Dermis microvascular lymphatic vessel endothelial cell (primary cell): ENCODE measurements at places on chromosomes 16 and 17.

DNA sequence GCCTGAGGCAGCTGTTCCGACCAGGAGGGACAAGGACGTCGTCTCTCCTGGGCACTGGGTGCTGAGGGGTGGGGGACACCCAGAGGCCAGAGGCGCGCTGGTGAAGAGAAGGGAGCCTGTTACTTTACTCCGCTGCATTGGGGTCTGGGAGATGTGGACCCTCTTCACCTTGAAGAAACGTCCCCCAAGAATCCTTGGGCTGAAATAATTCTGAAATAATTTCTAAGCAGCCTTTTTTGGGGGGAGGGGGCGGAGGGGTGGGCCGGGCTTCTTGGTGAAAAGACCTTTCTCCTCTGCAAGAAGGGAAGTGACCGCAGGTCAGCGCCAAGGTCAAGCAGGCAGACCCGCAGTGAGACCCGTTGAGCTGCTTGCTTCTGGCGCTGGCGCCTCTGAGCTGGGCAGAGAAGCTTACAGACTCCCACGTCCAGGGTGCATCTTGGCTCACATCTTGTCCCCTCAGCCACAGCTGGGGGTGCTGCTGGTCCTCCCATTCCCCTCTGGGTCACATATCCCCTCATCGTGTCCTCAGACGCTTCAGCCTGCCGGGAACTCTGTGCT, 1.1 kb downstream of the SYT17 start:
- DNase-seq: no peak

GRCh38 chr16:57876210-57876609, 73.9 kb upstream of the KIFC3 start:
- DNase-seq: no peak

DNA sequence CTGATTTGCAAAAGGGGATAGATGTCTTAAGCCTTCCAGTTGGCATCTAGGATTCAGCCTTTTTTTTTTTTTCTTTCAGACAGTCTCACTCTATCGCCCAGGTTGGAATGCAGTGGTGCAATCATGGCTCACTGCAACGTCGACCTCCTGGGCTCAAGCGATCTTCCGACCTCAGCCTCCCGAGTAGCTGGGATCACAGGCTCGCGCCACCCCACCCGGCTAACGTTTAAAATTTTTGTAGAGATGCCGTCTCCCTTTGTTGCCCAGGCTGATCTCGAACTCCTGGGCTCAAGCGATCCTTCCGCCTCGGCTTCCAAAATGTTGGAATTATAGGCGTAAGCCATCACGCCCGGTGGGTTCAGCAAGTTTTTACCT, 571 bp upstream of the CCP110 start:
- no peak for DNase-seq

GRCh38 chr16:31420037-31420436, 8.1 kb downstream of the COX6A2 start:
- no peak for DNase-seq

- peak; percentile 31 for DNase-seq
Observed at GRCh38 chr17:29590411-29591145, 1.1 kb upstream of the GIT1 start.

DNA sequence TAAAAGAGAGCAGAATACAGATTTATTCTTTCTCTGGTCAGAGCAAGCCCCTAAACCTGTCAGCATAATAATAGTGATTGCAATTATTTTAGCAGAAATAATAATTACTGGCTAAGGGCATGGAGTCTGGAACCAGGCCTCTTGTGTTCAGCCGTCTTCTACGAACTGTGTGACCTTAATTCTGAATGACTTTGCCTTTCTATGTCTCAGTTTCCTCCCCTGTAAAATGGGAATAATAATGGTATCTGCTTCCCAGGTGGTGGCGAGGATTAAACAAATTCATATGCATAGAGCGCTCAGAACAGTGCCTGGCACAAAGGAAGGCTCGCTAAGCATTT, 33.4 kb downstream of the RAB11FIP4 start:
- DNase-seq: no peak

GRCh38 chr16:6066652-6067051, 969.1 kb upstream of the EEF2KMT start:
- DNase-seq: no peak

DNA sequence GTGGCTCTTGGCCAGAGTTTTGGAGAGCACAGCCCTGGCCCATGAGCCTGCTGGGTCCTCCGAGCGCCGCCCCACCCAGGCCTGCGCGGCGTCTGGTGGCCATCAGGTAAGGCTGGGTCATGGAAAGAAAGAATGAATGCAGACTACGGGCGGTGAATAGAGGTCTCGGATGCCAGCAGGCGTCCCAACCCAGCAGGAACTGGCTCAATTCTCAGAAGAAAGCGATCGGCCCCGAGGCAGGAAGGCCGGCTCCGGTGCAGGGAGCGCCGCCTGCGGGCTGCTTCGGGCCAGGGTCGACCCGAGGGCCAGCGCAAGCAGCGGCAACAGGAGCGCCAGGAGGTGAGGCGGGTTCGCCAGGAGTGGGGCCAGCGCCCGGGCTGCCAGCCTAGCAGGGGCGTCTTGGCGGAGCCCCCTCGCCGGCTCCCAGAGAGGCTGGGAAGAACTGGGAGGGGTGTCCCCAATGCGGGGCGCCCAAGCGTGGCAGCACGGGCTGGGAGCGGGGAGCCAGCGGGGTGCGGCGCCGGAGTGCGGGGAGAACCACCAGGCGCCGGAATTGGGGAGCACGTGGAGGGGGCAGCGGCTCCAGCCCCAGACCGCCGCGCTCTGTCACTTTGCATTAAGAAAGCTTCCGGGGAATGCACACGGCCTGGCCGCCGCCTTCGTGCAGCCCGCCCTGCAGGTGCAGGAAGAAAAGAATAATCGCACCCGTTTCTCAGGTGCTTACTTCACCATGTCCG, 7.1 kb upstream of the TMC5 start:
- DNase-seq: peak; percentile 7

- no peak for DNase-seq
Observed at GRCh38 chr17:78759969-78760352, 22.1 kb downstream of the CYTH1 start.

GRCh38 chr16:2591476-2592240, 53.8 kb downstream of the PDPK1 start:
- DNase-seq: no peak

DNA sequence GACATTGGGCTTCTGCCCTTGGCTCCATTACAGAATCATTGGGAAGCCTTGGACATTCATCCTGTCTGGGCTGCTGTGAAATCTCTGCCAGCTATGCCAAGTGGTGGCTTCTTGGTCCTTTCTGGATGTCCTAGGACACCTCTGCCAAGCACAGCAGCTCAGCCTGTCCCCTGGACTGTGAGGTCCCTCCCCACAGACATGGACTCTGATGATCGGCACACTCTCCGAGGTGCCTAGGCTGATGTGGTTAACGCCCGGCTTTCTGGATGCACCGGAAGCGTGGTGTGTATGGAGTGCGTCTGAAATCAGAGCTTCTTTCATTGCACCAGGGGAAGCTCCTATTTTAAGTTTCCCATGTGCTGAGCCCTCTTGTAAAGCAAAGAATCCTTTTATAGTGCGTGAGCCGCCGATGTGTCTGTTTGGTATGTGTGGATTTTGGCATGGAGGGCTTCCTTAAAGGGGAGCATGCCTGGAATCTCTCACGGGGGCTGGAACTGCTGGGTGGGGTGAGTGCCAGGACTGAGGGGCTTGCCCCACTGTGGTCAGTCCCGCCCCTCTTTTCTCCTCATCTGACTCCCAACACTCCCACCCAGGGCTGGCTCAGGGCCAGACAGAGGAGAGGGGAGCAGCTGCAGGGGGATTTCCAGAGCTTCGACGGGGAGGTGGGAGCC, 7.0 kb upstream of the ARHGAP23 start:
- no peak for DNase-seq

- no peak for DNase-seq
Observed at GRCh38 chr16:1174477-1175357, 21.8 kb downstream of the CACNA1H start.

DNA sequence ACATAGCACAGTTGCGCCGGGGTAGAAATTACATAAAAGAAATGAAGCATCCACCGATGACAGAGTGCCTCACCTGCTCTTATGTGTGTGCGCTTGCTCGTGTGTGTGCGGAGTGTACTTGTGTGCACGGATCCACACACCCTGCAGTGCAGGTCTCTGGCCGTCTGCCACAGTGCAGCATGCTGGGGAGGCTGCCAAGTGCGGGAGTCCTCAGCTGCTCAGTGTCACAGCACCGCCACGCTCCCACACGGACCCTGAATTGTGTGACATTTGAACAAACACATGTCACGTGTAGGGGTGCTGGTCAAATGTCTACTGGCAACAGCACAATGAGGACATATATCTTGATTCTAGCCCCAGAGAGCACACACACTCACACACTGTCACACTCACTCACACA, 243.0 kb upstream of the MYOCD start:
- DNase-seq: no peak

GRCh38 chr17:31313982-31314781, at the start of gene EVI2B:
EVI2B (minus strand) TSS chr17:31314054; CDS start chr17:31305609, 8,445 bp downstream.
- DNase-seq: peak; percentile 78

DNA sequence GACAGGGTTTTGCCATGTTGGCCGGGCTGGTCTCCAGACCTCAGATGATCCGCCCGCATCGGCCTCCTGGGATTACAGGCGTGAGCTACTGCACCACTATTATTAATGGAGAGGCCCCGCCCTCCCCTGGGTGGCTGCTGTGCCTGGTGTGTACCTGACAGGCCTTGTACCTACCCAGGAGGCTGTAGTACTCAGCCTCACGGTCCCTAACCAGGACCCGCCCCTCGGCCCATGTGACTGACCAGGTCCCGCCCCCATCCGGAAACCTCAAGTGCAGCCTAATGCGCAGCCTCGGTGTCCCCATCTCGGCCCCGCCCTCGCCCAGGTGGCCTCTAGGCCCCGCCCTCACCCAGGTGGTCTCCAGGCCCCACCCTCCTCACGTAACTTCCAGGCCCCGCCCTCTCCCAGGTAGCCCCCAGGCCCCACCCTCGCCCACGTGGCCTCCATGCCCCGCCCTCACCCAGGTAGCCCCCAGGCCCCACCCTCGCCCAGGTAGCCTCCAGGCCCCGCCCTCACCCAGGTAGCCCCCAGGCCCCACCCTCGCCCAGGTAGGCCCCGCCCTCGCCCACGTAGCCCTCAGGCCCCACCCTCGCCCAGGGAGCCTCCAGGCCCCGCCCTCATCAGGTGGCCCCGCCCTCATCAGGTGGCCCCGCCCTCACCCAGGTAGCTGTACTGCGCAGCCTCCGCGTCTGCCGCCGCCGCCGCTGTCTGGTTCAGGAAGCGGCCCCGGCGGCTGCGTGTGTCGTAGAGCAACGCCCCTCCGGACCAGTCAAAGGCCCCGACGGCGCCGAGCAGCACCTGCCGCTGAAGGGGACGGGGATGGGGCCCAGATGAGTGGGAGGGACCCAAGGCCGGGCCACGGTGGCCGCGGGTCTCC, 31.0 kb downstream of the HASPIN start:
- DNase-seq: no peak

DNA sequence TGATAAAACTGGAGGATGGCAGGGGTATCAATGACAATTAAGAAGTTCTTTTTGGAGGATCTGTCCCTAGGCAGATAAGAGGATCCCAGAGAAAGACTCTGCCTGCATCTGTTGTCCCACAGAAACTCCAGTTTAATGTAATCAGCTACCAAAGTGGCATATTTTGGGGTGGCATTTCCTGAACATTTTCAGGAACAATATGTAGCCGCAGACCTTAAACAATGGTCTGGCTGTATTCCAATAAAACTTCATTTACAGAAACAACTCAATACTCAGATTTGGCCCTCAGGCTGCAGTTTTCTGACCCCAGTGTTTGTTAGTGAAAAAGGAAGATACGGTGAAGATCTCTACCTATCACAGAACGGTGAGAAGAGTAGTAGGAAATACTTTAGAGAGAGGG, 46.1 kb downstream of the KCNJ16 start:
- peak; percentile 40 for DNase-seq

- DNase-seq: no peak
Observed at GRCh38 chr17:37772982-37773381, 28.1 kb upstream of the HNF1B start.

DNA sequence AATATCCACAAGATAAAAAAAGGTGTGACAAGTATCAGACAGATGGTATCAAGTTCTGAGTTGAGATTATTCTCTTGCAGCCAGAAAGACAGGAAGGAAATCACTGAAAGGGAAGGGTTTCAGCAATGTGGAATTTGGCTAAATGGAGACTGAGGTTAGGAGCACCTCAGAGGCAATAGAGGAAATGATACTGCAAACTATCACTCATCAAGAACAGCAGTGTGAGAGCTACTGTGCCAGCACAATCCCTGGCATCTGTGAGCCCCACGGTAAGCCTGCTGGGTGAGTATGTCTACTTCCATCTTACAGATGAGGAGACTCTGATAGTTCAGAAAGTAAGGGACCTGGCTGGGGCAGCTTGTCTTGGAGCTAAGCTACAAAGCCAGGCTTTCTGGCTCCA, 162.0 kb downstream of the SALL1 start:
- no peak for DNase-seq

GRCh38 chr16:31179747-31180459, at the start of gene FUS:
FUS (plus strand) TSS chr16:31180139; CDS start chr16:31180215, 76 bp downstream.
- DNase-seq: peak; percentile 82

DNA sequence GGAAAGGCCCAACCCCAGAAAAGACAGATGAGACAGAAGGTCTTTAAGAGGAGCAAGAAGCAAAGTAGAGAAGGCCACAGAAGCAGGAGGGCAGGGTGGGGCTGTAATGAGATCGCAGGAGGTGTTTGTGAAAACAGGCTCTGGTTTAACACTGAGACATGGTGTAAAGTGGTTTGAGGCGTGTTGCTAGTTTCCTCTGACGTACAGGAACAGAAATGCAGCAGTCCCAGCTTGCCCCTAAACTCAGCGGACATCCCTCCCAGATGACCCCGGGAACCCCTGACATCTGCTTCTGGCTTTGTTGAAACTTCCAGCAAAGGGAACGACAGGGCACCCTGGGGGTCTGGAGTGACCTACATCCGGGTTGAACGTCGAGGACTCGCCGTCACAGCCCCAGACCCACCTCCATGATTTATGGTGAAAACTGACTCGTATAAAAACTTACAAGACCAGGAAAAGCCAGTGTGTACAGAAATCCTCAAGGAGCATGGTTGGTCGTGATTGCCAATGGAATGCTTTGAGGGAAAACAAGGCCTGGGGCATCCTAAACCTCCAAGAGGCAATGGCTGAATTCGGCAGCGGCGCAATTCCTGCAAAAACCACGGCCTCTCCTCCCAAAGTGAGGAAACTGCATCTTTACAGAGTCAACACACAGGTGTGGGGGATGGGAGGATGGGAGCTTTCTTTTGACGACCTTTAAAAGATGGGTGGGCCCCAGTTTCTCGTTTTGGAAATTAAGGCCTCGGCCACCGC, 25.8 kb downstream of the LITAF start:
- no peak for DNase-seq

DNA sequence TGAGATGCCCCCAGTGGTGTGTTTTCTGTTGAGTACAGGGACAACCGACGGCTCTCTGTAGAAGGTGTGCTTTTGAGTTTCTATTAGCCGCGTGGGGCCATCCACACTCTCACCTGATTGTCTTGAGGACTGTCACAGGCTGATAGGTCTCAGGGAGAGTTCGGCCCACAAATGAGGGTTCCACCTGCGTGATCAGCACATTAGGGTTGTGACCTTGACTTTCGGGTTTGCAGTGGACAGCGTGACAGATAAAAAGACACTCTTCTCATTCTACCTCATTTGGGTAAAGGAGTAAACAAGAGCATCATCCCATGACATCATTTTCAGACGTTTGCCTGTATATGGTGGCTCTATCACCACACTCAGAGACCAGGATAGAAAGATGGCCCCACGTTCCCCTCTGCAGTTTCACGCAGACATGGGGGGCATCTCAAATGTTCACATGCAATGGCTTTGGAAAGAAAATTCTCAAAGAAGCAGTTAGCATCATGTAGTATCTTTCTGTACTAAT, 74.3 kb upstream of the MRTFB start:
- DNase-seq: no peak
